ENCODE measurements at places on chromosomes 4 and X. TPM values are rescaled to one million over a fixed set of nuclear protein-coding genes. Genes with fewer than 3 reads are reported as not detected.

GRCh38 chr4:13562876-13563275, 18.6 kb upstream of the NKX3-2 start:
- H3K4me3 ChIP-seq, result no peak overlapping the region
- H3K27ac ChIP-seq, result no peak overlapping the region
- DNase-seq, result no peak
- H3K4me1 ChIP-seq, result no peaks in the 10 kb centered on the region
- no peaks in the 10 kb centered on the region for H3K27me3 ChIP-seq

DNA sequence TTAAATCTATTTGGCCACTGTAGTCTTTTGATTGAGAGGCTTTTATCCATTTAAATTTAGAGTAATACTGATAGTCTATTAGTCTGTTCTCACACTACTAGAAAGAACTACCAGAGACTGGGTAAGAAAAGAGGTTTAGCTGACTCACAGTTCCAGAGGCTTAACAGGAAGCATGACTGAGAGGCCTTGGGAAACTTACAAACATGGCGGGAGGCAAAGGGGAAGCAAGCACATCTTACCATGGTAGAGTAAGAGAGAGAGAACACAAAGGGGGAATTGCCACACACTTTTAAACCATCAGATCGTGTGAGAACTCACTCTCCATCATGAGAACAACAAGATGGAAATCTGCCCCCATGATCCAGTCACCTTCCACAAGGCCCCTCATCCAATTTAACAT, 410.9 kb downstream of the PDGFC start:
- no peaks in the 10 kb centered on the region for H3K4me1 ChIP-seq
- no peak for DNase-seq
- H3K27ac ChIP-seq, result no peak overlapping the region
- H3K4me3 ChIP-seq, result no peak overlapping the region

GRCh38 chr4:141786946-141787345, 150.6 kb downstream of the IL15 start:
- H3K36me3 ChIP-seq, result no peaks in the 10 kb centered on the region
- no peak overlapping the region for H3K27ac ChIP-seq
- DNase-seq, result no peak
- no peaks in the 10 kb centered on the region for H3K27me3 ChIP-seq

- H3K4me1 ChIP-seq, result no peaks in the 10 kb centered on the region
- no peaks in the 10 kb centered on the region for H3K27me3 ChIP-seq
- no peak overlapping the region for H3K27ac ChIP-seq
- H3K36me3 ChIP-seq, result no peaks in the 10 kb centered on the region
- H3K4me3 ChIP-seq, result no peak overlapping the region
- no peak for DNase-seq
Measured at GRCh38 chr4:171644430-171645057, 168.7 kb upstream of the GALNTL6 start.

Gene TBC1D8B
- total RNA-seq, result 4.0 TPM

DNA sequence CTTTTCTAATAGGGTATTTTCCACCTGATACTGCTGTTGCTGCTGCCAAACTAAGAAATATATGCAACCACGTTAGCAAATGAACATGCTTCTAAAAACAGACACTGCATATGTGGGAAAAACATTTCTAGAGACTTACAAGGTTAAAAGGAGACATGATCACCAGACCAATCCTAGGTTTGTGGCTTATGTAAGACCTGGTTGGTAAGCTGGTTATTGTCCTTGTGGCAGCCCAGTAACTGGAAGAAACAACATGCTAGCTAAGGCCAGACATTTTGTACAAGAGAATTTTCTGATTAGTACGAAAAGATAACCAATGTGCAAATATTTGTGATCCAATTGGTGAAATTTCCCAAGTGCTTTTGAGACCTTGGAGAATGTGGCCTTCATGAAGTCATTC, 112.0 kb downstream of the AFF2 start:
- DNase-seq, result no peak
- no peaks in the 10 kb centered on the region for H3K36me3 ChIP-seq
- H3K4me1 ChIP-seq, result no peaks in the 10 kb centered on the region
- no peak overlapping the region for H3K4me3 ChIP-seq
- H3K27me3 ChIP-seq, result no peaks in the 10 kb centered on the region

Gene ALG13
- 77.2 TPM for total RNA-seq

DNA sequence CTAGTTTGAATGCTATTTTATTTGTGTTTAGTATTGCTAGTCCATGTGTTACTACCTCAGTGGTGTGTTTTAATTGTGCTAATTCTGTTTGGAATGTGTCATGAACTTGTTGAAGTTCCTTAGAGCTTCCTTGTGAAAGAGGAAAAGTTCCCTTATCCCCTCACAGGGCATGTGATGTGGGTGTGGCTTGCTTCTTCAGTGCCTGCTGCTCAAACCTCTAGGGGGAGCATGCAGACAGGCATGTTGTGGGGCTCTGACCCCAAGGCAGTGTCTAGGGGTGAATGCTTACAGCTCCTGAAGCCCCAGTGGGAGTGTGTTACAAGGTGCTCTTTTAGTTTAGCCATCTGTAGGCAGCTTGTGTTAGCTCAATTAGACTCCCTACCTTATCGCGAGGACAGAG, 86.5 kb downstream of the MAGED4 start:
- peak; percentile 69 for DNase-seq
- H3K4me3 ChIP-seq, result no peak overlapping the region
- H3K27ac ChIP-seq, result no peak overlapping the region
- no peaks in the 10 kb centered on the region for H3K27me3 ChIP-seq
- no peaks in the 10 kb centered on the region for H3K36me3 ChIP-seq
